ENCODE measurements at places on chromosomes 16 and 17. TPM values are rescaled to one million over a fixed set of nuclear protein-coding genes. Genes with fewer than 3 reads are reported as not detected.

Gene KRT222
- total RNA-seq = 1.4 TPM

Gene CDRT4
- total RNA-seq = 3.6 TPM

- no peak for DNase-seq
Measured at GRCh38 chr16:89024546-89025060, 47.6 kb upstream of the CBFA2T3 start.

- DNase-seq = no peak
Measured at GRCh38 chr17:40938981-40939380, 1.5 kb upstream of the KRT23 start.
